Pulmonary artery endothelial cell (primary cell): ENCODE measurements at places on chromosomes 1 and 21.

GRCh38 chr1:229874136-229874535 lies 192.9 kb upstream of the GALNT2 start:
- no peak for DNase-seq

GRCh38 chr1:150017206-150017750 lies 6.8 kb upstream of the OTUD7B start:
- DNase-seq = no peak

GRCh38 chr1:163932901-163933300 lies 611.1 kb downstream of the NUF2 start:
- no peak for DNase-seq

- no peak for DNase-seq
Observed at GRCh38 chr1:54697896-54698295, 17.8 kb upstream of the TTC4 start.

GRCh38 chr1:74913978-74914377 lies 181.0 kb downstream of the TYW3 start:
- DNase-seq = no peak

GRCh38 chr1:180519846-180520245 lies 17.5 kb upstream of the ACBD6 start:
- DNase-seq = peak; percentile 52

DNA sequence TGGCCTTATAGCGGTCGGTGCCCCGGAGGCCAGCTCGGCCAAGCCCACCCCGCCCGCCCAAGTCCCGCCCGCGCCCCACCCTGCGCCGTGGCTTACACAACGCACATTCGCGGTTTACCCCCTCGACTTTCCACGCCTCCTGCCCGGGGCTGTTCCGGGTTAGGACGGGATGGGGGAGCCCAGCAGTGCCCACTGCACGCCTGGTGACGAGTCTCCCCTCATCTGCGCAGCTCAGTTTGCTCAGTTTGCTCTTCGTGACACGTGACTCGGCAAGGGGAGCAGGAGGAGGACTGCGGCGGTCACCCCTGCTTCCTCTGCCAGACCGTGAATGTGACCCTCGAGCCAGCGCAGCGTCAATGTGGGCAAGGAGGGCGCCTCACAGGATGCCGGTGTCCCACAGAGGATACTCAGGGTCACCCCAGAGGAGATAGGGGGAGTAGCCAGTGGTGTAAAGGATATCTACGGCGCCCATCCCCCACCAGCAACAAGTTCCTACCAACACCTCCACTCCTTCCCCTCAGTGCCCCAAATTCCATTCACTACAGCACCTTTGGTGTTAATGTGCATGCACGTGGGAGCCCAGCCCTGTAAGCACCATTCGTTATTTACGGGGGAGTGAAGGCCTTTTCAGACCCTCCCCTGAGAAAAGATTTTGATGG lies 350 bp upstream of the S100A6 start:
- peak; percentile 44 for DNase-seq

GRCh38 chr1:175514387-175514953 lies 228.9 kb downstream of the TNR start:
- DNase-seq = peak; percentile 84

GRCh38 chr1:24094554-24094953 lies 17.4 kb downstream of the MYOM3 start:
- no peak for DNase-seq

GRCh38 chr1:94045465-94046056 lies 75.4 kb downstream of the ABCA4 start:
- DNase-seq = peak; percentile 97

- DNase-seq = no peak
Observed at GRCh38 chr1:235019961-235020360, 108.7 kb downstream of the TOMM20 start.

GRCh38 chr1:95057351-95057750 lies 15.4 kb downstream of the ALG14 start:
- no peak for DNase-seq

DNA sequence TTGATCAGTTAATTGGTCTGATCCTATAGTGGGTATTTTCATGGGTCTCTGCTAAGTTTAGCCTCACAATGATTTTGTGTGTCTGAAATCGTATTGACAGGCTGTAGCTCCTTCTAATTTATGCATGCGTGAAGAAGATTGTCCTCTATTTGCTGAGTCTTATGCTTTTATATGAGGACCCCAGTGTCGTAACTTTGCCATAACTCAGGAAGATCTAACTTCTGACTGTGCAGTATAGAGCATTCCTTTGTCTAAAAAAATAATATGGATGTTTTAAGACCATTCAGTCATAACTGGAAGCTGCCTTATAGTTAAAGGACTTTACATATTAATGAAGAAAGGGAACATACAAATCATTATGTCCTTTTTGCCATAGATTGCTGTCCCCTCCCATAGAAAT lies 73.3 kb downstream of the CAMTA1 start:
- DNase-seq = no peak

DNA sequence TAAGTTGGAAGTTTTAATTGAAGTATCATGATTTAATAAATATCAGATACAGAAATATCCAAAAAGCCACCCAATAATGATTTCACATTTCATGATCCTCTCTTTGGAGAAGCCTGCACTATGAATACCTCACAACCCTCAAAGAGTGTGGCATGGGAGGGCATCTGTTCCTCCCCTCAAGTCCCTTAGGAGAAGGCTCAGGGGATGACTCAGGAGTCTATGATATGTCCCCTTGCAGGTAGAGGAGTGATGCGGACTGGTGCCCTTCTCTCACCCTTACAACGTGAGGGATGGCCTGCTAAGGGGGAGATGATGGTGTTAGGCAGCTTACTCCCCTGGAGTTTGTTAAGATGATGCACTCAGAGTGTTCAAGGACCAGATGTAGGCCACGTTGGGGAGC lies 303.3 kb upstream of the DUSP10 start:
- no peak for DNase-seq

GRCh38 chr1:153638261-153638660 lies 4.4 kb downstream of the CHTOP start:
- no peak for DNase-seq

- no peak for DNase-seq
Observed at GRCh38 chr1:10975567-10976326, 36.7 kb upstream of the TARDBP start.

GRCh38 chr1:119634016-119634415 lies 14.1 kb downstream of the ZNF697 start:
- DNase-seq = no peak

GRCh38 chr1:165772739-165773138 lies 4.1 kb upstream of the TMCO1 start:
- DNase-seq = no peak

DNA sequence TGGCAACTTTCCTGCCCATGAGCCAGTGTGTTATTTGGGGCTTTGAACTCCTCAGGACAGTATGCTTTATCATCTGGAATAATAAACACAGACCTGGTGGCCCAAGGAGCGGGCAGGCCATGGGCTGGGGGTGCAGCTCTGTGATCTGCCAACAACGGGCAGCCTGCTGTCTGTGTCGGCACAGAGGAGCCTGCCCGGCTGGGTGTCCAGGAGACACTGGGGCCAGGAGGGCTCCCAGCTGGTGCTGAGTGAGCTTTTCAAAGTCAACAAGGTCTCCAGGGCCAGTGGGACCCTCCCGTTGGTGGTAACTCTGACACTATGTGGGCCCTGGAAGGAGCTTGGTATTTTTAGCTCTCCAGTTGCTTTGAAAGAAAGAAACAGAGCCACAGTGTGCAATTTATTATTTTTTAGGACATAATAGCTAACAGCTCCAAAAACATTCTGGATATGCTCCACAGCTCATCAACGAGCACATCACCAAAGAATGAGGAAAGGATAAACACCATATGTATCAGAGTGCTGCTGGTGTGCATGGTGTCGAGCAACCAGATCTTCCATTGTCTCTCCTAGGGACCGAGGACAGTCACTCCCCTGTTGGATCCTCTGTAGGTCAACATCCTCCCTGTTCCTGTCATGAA lies 488.7 kb upstream of the USP24 start:
- DNase-seq = no peak

DNA sequence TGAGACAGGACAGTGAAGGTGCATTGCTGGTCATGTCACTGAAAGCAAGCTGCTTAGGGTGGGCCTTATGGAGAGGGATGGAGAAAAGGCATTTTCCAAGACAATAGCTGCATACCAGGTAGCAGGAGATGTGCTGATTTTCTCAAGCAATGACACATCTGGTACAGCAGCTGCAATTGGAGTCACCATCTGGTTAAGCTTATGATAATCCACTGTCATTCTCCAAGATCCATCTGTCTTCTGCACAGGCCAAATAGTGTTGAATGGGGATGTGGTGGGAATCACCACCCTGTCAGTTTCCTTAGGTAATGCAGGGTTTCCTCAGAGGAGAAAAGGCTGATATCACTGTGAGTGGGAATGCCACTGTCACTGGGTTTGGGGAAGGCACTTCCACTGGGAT lies 54.6 kb downstream of the ADSS2 start:
- no peak for DNase-seq

GRCh38 chr1:1759456-1760344 lies 18.6 kb downstream of the NADK start:
- DNase-seq = no peak

DNA sequence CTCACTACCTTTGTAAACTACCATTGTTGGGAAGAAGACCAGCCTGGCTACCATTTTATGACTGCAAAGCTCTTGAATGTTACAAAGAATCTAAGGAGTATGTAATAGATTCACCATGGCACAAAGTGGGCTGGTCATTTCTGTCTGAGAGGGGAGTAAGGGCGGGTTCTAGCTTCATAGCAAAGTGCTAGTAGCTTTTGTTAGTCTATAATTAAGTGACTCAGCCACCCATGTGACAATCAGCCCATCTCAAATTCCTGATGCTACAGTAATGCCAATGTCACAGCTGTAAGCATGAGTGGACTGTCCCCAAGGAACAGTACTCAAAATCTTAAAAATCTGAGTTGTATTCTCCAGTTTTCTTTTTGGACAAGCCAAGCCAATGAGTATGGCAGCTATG lies 15.4 kb upstream of the OTUD3 start:
- no peak for DNase-seq

- no peak for DNase-seq
Observed at GRCh38 chr1:225338545-225338944, 89.3 kb downstream of the LBR start.

DNA sequence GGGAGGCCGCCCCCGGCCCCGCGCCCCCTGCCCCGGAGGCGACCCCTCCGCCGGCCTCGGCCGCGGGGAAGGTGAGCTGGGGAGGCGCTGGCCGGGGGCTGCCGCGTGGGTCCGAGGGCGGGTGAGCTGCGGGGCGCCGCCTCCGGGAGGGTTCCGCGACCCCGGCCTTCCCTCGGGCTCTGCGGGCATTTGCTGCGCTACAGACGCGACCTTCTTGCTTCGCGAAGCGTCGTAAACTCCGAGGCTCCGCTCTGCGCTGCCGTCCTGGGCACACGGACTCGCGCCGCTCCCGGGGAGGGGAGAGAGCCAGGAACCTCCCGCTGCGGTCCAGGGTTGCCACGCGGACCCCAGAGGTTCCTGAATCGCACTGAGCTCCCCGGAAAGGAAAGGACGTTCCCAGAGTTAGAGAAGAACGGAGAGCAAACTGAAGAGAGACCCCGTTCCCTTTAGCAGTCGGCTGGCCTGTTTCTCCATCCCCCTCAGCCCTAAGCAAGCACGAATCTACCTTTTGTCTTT lies 345 bp downstream of the SLX9 start:
- no peak for DNase-seq

DNA sequence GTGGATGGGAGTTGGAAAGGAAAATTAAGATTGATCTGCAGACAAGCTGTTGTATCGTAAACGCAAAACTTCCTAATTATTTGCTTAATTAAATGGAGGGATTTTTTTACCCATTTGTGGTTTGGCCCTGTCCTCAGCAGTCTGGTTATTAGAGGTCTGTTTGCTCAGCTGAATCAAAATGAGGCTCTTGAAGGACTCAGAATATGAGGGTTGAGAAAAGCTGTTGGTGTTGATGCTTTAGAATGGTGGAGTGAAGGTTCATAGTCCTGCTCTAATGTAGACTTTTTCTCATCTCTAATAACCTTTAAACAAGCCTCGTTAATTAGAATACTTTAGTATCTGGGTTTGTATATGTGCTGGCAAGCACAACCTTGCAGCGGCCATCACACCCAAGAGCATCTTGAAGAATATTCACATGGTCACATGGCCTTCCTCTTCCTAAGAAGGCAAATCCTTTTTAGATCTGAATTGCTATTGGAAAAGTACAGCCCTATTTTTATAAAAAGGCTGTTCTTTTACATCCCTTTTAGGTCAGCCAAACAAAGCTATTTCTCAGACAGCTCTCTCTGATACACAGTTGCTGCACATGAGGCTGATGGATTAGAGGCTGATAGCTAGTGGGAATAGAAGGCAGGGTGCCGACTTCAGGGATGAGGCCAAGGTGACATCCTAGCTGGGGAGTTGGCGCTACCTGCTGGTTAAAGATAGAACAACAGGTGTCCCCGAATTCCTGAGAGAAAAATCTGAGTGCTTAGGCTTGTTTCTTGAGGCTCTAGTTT lies 53.8 kb downstream of the MACF1 start:
- DNase-seq = no peak

GRCh38 chr1:35220976-35221375 lies 28.0 kb upstream of the SFPQ start:
- DNase-seq = no peak

DNA sequence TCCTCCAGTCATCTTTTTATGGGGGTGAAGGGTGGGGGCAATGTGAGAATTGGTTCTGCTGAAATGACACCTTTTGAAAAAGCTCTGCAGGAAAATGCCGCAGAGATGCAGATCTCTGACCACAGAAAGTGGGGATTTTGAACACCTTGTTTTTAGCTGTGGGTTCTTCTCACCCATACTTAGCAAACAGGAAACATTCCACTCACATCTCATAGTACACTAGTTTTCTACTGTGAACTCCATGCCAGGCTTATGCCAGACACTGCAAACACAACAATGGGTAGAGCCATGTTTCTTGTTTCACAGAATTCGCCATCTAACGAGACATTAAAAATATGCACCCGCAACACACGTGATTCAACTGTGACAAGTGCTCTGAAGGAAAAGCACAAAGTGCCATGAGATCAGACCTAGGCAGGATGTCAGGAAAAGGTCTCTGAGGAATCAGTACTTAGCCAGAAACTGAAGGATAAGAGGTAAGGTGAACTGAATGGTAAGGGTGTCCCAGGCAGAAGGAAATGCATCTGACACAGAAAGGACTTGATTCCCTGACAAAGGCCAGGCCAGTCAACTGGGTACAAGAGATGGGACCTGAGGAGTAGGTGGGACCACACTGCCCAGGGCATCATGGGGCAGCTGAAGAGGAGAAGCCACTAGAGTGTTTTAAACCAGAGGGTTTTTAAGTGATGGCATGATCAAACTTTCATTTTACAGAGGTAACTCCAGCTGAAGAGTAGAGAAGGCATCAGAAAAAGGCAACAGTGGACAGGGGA lies 83.8 kb upstream of the JAK1 start:
- DNase-seq = no peak

DNA sequence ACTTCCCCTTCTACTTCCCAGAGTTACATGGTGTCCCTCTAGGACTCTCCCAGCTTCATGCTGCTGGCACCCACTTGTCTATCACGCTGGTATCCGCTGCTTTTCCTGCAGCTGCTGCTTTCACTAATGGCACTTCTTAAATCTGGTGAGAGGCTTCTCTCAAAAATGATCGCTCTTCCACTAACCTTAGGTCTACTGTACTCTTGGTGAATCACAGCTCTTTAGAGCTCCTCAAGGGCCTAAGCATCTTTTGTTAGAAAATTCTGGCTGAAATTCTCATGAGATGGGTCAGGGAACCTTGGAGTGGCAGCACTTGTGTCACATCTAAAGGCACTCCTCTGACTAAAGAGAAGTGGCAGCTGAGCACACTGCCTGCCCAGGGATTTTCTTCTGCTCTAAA lies 32.1 kb downstream of the ZMYND12 start:
- DNase-seq = no peak
